ENCODE measurements at places on chromosomes 3 and 15.

GRCh38 chr15:63056829-63057228 is 14.3 kb downstream of the TPM1 start:
- no peak for DNase-seq

GRCh38 chr3:140898340-140899180 is 43.1 kb upstream of the SLC25A36 start:
- no peak for DNase-seq

- DNase-seq = no peak
Measured at GRCh38 chr3:13281507-13282357, 138.4 kb downstream of the NUP210 start.

DNA sequence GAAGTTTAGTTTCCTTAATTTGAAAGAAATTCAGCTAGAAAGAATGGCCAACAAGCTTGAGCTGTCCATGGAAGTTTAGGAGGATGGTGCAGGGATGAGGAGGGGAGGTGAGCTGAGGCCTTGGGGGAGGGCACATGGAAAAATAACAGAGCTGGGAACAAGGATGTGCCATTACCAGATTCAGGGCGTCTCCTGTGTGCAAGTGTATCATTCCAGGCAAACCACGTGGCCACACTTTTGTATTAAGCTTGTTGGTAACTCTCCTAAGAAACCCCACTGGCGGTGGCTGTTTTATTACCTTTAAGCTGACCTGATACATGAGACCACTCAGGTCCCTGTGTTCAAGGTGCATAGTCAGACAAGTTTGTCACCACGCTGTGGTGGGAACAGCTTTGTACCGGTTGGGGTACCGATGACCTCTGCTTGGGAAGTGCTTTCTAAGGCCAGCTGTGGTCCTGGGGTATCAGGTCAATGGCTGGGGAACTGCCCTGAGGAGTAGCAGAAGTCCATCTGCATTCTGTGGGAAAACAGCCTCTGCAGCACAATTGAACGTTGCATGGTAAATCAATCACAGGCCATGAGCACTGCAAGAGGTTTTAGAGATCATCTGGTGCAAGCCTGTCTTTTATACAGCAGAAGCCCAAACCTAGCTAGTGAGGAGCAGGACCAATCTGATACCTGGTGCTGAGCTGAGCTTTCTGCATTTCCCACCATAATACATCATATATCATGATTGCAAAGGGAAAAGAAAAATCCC is 235.5 kb downstream of the THSD4 start:
- no peak for DNase-seq

DNA sequence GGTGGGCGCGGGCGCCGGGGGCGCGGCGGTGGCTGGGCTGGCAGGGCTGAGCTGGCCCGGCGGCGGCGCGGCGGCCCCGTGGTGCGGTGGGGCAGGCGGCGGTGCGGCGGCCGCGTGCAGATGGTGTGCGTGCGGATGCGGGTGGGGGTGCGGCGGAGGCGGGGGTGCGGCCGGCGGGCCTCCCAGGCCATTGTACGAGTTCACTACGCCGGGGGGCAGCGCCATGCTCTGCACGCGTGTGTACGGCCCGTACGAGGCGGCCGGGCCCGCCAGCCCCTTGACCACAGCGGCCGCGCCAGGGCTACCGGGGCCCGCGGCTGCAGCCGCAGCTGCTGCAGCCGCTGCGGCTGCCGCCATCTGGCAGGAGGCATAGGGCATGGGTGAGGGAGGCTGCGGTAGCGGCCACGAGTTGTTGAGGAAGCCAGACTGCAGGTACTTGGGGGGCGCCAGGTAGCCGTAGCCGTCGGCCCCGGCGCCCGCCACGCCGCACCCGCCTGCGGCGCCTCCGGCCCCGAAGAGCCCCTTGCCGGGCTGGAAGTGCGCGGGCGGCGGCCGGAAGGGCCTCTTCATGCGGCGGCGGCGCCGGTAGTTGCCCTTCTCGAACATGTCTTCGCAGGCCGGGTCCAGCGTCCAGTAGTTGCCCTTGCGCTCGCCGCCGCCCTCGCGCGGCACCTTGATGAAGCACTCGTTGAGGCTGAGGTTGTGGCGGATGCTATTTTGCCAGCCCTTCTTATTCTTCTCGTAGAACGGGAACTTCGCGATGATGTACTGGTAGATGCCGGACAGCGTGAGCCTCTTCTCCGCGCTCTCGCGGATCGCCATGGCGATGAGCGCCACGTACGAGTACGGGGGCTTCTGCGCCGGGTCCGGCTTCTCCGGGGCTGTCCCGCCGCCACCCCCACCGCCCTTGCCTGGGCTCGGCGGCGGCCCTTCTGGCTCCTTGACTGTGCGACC is 951 bp downstream of the FOXL2 start:
- no peak for DNase-seq

DNA sequence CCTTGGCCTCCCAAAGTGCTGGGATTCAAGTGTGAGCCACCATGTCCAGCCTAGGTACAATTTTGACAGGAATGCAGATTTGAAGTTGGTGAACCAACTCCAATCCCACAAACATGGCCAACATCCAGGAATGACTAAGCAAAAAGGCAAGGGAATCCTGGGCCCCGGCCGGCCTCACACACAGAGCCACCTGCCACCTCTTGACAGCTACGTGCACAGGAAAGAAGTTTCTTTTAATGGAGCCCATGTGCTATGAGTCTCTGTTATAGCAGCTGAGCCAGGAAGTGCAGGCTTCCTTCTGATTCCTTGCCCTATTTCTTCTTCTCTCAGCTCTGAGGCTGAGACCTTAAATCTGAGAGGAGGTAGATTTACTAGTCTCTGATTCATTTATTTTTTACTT is 8.8 kb downstream of the TMEM40 start:
- no peak for DNase-seq

DNA sequence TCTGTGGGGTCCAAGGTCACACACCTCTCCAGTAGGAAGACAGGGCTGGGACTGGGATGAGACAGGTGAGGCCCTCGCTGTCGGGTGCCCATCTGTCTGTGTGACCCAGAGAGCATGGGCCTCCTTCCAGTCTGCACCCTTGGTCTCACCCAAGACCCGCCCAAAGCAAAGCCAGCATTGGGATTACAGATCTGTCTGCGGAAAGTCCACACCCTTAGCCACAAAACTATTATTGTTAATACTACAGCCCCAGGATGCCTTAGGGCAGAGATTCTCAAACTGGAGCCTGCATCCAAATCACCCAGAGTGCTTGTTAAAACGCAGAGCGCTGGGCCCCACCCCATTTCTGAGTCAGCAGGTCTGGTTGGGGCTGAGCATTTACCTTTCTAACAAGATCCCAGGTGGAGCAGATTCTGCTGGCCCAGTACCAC is 58.5 kb upstream of the ZNF148 start:
- DNase-seq = no peak

GRCh38 chr3:73385568-73385967 is 239.2 kb downstream of the PDZRN3 start:
- DNase-seq = no peak

- DNase-seq = no peak
Measured at GRCh38 chr15:44489464-44489863, 47.5 kb upstream of the EIF3J start.

GRCh38 chr3:130748981-130749380 is 2.4 kb upstream of the PIK3R4 start:
- DNase-seq = no peak

GRCh38 chr3:66227915-66228314 is 7.1 kb downstream of the SLC25A26 start:
- no peak for DNase-seq

DNA sequence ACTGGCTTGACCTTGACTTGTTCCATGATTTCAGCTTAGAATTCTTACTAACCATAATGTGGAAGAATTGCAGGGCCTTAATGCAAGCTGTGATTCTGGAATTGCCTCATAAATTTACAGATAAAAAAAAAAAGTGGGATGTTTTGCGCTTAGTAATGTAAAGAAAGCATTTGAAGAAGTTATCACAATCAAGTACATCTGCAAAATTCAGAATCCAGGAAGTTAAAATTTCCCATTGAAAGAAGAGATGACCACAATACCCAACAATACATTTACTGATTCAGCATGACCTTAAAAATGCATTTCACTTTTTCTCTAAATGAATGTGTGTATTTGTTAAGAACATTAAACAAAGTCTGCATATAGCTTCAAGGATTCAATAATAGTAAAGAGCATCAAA is 65.1 kb upstream of the CCNL1 start:
- no peak for DNase-seq

DNA sequence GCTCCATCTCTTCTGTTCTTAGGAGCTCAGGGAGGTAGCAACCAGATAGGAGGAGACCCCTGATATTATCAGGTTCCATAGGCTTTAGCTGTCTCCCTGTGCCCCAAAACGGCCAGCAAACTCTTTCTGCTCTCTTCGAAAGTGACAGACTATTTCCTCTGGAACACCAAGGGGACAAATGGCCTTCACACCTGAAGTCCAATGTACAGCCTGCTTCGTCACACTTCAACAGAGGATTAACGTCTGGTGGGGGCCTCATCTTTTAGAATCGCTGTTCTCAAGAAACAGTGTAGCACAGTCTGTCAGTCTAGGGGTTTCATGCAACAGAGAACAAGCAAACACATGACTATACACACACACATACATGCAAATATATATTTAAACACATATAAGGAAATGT is 152.4 kb upstream of the SETMAR start:
- DNase-seq = no peak

GRCh38 chr15:49044002-49044401 is 2.2 kb downstream of the SECISBP2L start:
- DNase-seq = no peak

- no peak for DNase-seq
Measured at GRCh38 chr3:17747174-17747889, 4.9 kb upstream of the TBC1D5 start.

DNA sequence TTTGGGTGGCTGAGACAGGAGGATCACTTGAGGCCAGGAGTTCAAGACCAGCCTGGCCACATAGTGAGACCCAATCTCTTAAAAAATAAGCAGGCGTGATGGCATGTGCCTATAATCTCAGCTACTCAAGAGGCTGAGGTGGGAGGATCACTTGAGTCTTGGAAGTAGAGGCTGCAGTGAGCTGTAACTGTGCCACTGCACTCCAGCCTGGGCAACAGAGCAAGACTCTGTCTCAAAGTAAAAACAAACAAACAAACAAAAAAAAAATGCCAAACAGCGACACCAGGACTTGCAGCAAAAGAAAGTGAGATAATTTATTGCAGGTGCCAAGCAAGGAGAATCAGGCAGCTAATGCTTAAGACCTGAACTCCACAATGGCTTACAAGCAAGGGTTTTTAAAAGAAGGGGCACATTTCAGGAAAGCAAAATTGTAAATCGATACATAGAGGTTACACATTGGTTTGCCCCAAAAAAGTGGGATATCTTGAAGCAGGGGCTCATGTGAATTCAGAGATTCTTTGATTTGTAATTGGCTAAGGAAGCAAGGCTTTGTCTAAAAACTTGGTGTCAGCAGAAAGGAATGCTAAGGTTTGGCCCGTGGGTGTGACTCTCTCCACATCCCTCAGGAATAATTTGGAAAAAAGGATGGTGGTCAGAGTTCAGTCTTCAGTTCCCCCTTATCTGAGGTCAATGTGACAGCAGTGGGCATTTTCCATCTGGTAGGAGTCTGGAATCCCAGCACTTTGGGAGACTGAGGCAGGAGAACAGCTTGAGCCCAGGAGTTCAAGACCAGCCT is 5.2 kb upstream of the MPI start:
- DNase-seq = no peak

- DNase-seq = no peak
Measured at GRCh38 chr3:132228923-132229322, 88.3 kb upstream of the ACP3 start.

- no peak for DNase-seq
Measured at GRCh38 chr3:123800362-123800682, 83.8 kb downstream of the MYLK start.

Data from stimulated activated CD8-positive, alpha-beta memory T cell treated with anti-CD3 and anti-CD28 coated beads, Interleukin-4, amount 100 ng/mL, for 4 hours (primary cell).